Central memory CD8-positive, alpha-beta T cell (primary cell): ENCODE measurements at places on chromosomes 6 and 20.
A peak's percentile ranks its signal among the peaks of the same experiment; 100 is the strongest.

- DNase-seq = no peak
Measured at GRCh38 chr6:35165630-35166071, 24.5 kb upstream of the TCP11 start.

DNA sequence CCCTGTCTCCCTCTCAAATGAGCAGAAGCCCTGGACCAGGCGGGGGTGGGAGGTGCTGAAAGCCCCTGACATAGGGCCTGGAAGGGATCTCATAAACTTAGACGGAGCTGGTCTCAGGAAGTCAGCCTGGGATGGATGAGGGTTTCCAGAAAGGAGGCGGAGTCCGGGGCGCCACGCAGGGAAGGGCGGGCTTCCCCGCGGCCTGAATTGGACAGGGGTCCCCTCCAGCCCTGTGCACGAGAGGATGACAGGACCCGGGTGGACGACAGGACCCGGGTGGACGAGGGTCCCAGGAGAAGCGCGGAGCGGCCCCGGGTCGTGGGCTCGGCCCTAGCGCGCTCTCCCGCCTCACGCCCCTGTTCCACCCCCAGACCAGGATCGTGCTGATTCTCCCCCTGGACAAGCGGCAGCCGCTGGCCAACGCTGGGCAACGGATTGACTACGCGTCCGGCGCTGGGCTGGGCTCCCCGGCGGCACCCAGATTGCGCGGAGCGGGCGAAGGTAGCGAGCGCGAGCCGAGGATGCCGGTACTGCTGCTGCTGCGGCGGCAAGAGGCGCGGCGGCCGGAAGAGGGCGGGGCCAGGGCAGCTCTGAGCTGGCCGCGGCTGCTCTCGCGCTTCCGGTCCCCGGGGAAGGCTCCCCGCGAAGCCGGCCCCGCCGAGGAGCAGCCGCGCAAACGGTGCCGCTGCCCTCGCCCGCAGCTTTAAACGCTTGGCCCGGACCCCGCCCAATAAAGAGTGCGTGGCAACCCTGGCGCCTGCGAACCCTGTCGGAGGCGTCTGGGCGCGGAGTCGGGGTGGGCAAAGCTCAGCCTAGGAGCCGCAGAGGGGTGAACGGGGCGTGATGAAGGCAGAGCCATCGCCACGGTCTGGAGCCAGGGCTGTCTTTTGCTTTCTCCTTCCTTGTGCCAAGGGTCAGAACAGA is 1.3 kb downstream of the C20orf144 start:
- peak; percentile 64 for DNase-seq

DNA sequence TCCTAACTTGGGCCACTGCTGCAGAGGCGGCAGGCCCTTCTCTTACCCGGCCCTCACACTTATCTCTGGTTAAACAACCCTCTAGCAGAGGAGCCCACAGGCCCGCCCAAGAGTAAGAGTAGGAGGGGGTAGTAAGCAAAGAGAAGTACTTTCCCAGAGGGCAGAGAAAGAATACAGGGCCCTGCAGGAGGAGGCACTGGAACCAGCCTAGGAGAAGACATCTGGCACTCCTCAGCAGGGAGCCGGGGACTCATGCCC is 10.1 kb downstream of the MTCH1 start:
- no peak for DNase-seq

DNA sequence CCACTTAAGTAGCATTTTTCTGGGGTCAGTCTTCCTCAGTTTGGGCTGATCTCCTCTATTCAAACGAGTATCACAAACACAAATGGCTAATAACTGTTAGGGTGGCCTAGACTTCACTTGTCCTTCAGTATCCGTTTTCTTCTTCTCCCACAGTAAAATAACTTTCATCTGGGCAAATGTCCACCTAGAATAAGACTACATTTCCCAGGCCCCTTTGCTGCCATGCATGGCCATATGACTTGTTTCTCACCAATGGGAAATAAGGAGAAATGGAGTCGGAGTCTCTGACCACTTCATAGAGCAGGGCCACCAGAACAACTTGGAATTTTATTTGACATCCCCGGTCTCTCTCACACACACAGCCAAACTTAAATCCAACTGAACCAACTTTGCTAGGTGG is 51.4 kb downstream of the SULF2 start:
- DNase-seq = no peak

DNA sequence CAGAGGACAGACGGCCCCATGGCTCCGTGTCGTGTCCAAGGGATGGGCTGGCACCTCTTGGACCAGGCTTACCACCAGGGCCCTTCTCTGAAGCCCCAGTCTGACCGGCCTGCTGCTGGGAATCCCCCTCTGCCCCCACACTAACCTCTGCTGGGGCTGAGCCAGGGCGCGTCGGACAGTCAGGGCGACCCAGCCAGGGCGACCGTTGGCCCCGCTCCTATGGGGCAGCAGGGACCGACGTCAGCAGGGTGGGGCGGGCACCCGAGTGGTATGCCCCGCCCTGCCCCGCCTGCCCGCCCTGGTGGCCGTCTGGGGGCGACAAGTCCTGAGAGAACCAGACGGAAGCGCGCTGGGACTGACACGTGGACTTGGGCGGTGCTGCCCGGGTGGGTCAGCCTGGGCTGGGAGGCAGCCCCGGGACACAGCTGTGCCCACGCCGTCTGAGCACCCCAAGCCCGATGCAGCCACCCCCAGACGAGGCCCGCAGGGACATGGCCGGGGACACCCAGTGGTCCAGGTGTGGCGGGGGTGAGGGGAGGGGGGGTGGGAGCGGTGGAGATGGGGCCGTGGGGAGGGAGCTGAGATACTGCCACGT is at the start of gene SLC17A9:
TSS of gene SLC17A9 (plus strand) at position 337 of the 595 bp plus-strand sequence. CDS start at position 459, 122 bp downstream.
- no peak for DNase-seq

- DNase-seq = no peak
Measured at GRCh38 chr6:157754351-157754750, 68.7 kb upstream of the SNX9 start.

GRCh38 chr6:118320652-118321051 is 227.4 kb upstream of the PLN start:
- no peak for DNase-seq

- no peak for DNase-seq
Measured at GRCh38 chr6:2958331-2958711, 13.0 kb downstream of the SERPINB6 start.

DNA sequence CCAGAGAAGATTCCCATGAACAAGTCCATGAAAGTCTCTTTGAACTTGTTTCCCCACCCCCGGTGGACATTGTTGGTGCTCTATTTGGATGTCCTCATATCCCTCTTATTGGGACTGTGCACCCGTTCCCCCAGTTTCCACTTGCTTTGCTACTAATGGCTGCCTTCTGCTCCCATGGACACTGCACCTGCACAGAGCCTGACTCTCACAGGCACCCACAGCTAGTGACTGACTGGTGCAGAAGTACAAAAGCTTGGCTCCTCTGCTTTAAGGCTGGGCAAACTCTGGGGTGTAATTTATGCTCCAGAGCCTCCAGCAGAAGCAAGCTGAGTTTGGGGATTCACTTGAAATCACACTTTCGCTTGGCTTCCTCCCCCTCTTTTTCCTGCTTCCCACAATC is 239.9 kb upstream of the BTBD3 start:
- DNase-seq = no peak

- DNase-seq = no peak
Measured at GRCh38 chr20:20492521-20493332, 124.8 kb downstream of the INSM1 start.

DNA sequence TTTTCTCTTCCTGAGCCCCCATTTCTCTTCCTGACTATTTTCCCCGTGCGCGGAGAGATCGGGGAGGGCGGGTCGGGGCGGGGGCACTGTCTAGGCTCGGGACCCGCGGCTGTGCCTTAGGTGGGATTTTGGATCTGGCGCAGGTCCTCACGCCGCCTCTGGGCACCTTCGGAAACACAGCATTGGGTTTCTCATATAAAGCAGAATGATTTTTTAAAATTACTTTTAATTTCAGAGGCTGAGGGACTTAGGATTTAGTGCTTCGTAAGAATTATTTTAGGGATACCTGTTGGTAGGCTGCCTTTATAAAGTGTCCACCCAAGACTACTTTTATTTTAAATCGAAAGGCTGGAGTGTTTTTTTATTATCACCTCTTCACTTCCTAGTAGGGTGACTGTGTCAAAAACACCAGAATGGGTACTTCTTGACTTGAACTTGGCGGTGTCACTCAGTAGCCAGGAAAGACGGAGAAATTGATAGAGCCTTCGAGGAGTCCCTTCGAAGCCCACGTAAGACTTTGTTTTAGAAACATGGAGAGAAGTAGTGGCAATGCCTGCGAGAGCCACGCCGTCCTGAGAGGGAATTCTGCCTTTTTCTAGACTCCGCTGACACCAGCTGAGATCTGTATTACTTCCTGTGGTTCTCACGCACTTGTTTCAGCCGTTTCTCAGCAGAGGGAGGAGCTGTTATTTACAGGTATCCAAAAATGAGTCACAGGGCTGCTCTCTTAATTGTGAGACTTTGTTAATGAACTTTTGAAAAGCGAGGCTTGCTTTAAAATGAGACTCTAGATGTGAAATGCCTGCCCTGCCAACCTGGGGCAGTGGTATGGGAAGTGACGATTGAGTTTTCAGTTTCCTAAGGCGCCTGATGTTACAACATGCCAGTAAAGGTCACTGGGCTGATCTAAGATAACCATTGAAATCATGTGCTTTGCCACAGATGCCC is 667 bp downstream of the STX11 start:
- DNase-seq = peak; percentile 33

- no peak for DNase-seq
Measured at GRCh38 chr6:84691978-84692623, 72.3 kb downstream of the TBX18 start.

DNA sequence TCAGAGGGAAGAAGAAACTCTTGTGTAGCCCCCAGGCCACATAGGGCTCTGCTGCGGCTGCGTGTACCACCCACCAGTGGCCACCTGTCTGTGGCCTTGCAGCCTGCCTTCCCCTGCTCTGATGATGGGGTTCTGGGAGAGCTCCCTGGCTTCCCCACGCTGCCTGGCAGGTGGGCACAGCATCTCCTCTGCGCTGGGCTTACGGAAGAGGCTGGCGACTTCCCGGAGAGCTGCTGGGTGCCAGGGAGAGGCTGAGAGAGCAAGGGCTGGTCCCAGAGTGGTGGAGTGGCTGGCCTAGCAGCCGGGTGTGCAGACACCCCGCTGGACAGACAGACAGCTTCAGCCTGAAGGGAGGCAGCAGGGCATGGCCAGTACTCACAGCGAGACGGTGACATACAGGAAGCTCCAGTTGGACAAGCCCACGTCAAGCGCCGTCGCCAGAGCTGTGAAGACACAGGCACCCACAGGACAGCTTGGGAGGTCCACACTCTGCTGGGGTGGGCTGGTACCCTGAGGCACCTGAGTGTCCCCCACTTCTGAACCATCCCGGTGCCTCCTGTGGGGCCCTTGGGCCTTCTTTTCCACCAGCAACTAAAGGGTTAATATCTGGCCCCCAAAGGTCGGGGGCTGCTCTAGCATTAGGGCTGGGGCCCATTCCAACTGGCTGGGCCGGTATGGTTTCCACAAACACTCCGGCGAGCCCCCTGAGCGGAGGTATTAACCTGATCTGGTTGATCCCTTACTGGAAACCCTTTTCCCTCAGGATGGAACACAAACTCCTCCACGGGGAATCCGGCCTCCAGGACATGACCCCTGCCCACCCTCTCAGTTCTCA is 48.1 kb upstream of the CDH22 start:
- no peak for DNase-seq

GRCh38 chr6:166540631-166541331 is 45.7 kb downstream of the RAMACL start:
- DNase-seq = peak; percentile 60

DNA sequence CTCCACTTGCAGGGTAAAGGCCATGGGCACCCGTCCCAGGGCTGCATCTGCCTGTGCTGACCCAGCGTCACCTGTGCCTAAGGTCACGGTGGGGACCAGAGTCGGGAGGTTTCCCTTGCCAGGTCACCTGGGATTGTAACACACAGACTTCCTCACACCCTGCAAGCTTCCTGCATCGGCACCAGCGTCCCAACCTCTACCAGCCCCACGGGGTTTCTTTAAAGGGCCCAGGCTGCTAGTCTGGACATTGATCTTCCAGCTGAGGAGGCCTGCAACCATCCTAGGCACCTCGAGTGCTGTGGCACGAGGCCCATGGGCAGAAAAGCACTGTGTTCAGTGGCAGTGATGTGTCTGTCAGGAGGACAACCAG is 12.6 kb downstream of the ACSS1 start:
- no peak for DNase-seq

- no peak for DNase-seq
Measured at GRCh38 chr6:25685896-25686295, 33.9 kb downstream of the SCGN start.

DNA sequence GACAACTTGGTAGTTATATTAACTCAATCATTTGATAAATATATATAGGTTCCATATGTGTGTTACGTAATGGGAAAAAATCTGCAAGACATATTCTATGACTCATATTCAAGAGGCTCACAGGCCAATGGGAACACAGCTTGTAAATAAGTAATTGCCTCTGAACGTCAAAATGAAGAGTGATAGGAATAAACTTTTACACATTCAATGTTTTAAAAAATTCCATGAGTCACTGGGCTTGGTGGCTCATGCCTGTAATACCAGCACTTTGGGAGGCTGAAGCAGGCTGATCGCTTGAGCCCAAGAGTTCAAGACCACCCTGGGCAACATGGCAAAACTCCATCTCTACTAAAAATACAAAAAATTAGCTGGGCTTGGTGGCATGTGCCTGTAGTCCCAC is 209.4 kb upstream of the MCHR2 start:
- DNase-seq = no peak

- DNase-seq = no peak
Measured at GRCh38 chr6:29694637-29695036, 13.7 kb upstream of the ZFP57 start.

DNA sequence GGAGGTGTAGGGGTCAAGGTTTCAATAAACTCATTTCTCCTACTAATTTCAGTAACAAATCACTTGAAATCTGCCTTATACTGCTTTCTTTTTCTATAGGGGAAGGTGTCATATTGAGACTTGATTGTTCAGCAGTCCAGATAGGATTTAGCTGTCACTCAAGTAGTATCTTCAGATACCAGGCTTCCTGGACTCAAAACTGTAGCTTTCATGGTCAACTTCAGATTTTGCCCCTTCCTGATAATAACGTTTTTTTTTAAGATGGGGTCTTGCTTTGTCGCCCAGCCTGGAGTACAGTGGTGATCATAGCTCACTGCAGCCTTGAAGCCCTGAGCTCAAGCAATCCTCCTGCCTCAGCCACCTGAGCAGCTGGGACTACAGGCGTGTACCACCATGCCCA is 77.8 kb downstream of the JAG1 start:
- DNase-seq = no peak

- no peak for DNase-seq
Measured at GRCh38 chr6:73285674-73286283, 22.8 kb upstream of the KHDC1 start.

- no peak for DNase-seq
Measured at GRCh38 chr6:12535586-12536314, 180.8 kb upstream of the PHACTR1 start.

DNA sequence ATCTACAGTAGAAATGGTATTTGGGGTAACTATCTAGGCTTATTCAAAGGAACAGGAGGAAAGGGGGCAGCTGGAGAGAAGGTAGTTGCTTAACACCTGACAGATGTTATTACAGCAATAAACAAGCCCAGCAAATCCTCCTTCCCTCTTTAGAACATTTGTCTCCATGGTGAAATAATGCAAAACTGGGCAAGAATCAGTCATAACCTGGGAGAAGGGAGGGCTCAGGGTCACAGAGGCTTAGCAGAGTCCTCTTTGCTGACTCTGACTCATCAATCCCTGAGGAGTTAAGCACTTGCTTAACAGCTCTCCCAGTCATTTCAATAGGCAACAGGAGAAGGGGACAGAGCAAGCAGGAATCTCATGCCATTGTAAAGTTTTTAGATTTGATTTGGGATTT is 230.3 kb downstream of the IBTK start:
- no peak for DNase-seq

- DNase-seq = no peak
Measured at GRCh38 chr6:132461958-132462357, 51.0 kb downstream of the STX7 start.
